ENCODE measurements at places on chromosomes 7 and 10.

GRCh38 chr10:89273680-89274079 lies 22.1 kb upstream of the LIPA start:
- no peak for DNase-seq

GRCh38 chr10:122220736-122221135 lies 50.4 kb upstream of the BTBD16 start:
- no peak for DNase-seq

DNA sequence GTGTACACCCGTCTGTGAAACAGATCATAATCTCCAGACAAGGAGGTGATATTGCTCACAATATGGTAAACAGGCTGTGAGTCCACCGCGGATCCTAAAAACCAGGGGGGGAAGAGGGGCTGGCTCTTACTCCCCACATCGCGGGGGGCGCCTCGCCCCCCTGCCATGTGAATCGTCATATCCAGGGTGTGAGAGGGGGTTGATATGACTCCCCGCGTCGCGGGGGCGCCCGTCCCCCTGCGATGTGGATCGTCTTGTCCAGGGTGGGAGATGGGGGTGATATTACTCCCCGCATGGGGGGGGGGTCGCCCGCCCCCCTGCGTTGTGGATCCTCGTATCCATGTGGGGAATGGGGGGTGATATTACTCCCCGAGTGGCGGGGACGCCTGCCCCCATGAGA lies 30.9 kb downstream of the OCM2 start:
- no peak for DNase-seq

GRCh38 chr7:22979251-22979650 lies 34.7 kb downstream of the HYCC1 start:
- no peak for DNase-seq

DNA sequence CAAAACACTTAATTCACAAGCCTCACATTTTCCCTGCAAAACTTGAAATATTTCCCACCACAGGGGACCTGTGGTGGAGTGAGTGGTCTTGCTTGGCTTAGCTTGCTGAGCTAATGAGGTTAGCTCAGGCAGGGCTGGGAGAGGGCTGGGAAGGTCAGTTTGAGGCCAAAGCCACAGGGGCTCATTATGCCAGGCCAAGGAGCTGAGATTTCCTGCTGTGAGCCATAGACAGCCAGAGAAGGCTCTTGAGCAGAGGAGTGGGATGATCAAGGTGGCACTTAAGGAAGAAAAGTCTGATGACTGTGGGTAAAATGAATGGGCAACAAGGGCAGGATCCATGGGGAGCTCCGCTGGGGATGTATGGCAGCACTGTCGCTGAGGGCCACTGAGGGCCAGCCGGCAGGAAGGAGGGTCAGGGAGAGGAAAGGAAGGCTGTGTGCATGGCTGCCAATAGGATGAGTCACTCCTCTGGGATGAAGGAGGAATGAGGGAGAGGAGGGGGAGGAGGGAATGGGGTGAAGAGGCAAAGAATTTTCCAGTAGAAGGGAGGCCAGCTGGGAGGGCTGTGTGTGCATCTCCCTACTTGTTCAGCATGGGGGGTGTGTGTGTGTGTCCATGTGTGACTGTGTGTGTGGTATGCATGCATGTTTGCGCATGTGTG lies 18.7 kb upstream of the ZNF488 start:
- DNase-seq = no peak

- no peak for DNase-seq
Measured at GRCh38 chr10:88980247-88980646, 10.4 kb upstream of the FAS start.

- DNase-seq = no peak
Measured at GRCh38 chr7:149003560-149004305, 24.6 kb downstream of the PDIA4 start.

GRCh38 chr7:8724080-8724718 lies 290.8 kb downstream of the NXPH1 start:
- no peak for DNase-seq

DNA sequence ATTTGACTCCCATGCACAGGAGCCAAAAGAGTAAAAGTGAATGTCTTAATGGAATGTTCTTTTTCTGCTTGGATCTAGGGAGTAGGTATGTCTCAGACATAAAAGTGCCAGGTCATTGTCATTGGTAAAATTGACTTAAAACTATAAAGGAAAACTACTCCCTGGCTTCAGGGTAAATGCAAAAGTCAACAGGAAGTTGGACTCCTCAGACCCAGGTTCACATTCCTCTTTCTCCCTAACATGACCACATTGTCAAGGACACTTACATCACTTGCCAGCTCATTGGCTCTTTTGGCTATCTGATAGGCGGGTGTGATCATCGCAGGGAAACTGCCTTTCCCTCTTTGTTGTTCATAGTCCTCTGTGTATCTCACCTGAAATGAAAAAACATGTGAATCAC lies 13.7 kb downstream of the NRAP start:
- DNase-seq = no peak

DNA sequence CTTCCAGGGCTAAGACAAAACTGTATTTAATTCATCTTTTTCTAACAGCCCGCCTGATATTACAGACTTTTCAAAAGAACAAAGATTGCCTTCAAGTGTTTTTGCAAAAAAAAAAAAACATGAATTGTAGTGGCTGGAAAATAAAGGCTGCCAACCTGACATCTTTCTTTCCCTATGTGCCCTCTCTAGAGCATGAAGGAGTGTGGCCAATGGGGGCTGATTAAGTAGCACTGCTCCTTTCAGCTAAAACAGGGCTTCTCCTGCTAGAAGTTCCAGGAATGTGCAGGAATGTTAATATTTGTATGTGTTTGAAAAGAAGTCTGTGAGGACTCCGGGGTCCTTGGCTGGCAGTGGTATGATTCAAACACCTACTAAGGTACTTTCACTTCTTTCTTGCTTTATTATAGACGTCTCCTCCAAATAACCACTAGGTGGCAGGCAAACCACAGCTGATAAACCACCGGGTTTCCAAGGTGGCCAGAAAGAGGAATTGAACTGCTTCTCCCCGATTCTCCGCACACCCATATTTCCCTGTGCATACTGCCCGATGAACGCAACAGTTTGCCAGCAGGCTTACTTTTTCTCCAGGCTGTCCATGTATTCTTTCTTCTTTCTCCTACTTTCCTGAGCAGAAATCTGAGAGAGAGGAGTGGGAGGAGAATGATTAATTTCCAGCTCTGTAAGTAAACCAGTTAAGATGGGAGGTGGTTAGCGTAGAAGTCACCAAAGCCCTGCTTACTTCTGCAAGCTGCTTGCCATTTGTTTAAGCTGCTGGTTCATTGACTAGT lies 56.8 kb upstream of the DGKI start:
- DNase-seq = peak; percentile 44

DNA sequence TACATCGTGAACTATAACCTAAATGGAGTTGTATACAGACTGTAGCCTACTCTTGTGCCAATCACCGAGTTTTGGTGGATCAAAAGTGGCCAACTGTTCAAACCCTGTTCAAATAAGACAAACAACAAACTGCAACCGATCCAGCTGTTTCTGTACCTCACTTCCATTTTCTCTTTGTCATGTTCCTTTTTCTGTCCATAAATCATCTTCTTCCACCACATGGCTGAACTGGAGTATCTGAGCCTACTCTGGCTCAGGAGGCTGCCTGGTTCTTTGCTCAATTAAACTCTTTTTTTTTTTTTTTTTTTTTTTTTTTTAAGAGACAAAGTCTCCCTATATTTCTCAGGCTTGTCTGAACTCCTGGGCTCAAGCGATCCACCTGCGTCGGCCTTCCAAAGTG lies 59.0 kb upstream of the NPVF start:
- DNase-seq = no peak

DNA sequence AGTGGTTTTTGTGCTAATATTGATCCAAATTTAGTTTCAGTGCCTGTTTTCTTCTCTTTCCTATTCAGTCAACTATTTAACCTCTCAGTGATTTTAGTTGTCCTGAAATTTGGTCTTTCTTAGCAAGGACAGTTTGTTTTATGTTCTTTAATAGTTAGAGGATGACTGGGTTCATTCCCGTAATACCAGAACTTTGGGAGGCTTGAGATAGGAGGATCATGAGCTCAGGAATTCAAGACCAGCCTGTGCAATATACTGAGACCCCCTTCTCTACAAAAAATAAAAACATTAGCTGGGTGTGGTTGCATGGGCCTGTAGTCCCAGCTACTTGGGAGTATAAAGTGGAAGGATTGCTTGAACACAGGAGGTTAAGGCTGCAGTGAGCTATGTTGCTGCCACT lies 148.3 kb downstream of the EXOC4 start:
- DNase-seq = no peak

- no peak for DNase-seq
Measured at GRCh38 chr7:77665161-77665560, 31.1 kb upstream of the RSBN1L start.

- DNase-seq = no peak
Measured at GRCh38 chr7:25117226-25118047, 7.6 kb downstream of the CYCS start.

- DNase-seq = peak; percentile 17
Measured at GRCh38 chr10:48289501-48290238, 15.2 kb upstream of the FRMPD2 start.

- no peak for DNase-seq
Measured at GRCh38 chr7:22110881-22111280, 165.2 kb upstream of the CDCA7L start.

DNA sequence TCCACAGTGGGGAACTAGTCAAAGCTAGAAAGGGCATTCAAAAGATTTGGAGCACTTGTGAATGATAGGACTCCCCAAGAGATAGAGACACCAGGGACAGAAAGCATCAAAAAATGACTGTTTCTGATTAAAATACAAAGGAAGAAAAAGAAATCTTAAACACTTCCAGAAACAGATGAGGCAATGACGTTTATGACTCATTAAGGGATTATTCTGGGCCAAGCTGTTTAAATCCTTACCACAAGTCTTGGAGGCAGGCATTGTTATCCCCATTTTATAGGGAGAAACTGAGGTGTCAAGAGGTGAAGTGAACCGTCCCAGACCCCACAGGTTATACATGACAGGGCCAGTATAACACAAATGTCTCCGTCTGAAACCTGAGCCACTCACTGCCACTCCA lies 68.3 kb upstream of the AMPH start:
- DNase-seq = no peak

DNA sequence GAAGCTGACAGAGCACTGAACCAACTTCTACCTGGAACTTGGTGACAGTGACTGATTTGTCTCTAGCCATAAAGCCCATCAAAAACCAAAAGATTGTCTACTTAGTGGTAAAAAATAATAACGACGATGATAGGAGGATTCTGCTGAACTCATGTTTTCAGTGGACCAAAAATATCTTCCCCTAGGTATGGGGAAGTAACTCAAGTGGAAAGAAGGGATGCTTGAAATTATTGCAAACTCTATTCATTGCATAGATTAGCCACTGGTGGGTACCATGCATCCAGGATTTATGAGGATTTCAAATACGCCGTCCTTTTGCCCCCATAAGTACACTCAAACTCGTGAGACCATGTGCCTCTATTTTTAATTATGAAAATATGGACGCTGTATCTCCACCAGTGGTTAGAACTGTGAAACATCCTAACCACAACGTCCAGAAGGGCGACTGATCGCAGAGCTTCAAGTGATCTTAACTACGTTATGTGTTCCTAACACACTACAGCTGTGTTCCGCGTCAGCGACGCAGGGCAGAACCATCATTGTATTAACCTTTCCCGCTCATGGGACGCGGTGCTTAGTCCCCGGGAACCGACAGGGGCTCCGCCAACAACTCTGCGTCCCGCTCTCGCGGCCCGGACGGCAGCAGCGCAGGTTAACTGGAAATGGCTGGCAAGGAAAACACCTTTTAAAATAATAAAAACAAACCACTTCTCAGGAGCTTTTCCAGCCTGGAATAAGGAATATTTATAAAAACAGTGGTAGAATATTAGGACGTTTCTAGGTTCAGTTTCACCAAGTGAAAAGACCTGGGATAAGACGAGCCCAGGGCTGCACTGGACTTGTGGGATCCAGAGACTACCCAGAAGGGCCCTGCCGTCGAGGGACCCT lies 776 bp downstream of the PEX1 start:
- DNase-seq = peak; percentile 38

DNA sequence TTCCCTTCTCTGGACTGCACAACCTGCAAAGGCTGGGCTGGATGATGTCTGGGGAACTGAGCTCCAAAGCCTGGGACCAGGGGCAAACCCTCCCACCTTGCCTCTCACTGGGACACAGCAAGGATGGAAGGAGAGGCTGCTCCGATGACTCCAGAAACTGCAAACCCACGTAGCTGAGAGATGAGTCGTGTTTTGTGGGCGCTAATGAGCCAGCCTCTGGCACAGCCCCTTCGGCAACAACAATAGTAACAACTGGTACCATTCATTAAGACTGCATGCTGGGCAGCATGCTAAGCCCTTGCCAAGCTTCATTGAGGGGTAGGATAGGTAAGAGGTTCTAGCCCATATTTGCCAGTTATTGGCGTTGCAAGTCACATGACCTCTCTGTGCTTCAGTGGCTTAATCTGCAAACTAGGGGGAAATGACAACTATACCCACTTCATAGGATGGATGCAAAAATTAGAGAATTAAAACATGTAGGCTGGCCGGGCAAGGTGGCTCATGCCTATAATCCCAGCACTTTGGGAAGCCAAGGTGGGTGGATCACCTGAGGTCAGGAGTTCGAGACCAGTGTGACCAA lies 145.9 kb downstream of the SH3PXD2A start:
- no peak for DNase-seq

DNA sequence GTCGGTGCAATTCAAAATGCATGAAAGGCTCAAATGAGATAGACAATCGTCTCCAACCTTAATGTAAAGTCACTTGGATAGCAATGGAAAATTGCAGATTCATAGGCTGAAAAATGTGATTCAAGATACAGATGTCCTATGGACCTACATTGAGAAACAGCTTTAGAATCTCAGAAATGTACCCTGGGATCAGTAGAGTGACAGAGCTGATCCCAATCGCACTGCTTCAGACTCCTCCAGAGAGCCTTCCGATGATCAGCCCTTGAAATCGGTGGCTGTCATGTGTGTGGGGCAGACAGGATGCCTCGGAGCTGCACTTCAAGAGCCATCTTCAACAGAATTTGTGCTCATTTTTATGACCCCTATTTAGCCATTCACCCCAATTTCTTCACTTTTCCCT lies 240.1 kb upstream of the GRB10 start:
- no peak for DNase-seq

DNA sequence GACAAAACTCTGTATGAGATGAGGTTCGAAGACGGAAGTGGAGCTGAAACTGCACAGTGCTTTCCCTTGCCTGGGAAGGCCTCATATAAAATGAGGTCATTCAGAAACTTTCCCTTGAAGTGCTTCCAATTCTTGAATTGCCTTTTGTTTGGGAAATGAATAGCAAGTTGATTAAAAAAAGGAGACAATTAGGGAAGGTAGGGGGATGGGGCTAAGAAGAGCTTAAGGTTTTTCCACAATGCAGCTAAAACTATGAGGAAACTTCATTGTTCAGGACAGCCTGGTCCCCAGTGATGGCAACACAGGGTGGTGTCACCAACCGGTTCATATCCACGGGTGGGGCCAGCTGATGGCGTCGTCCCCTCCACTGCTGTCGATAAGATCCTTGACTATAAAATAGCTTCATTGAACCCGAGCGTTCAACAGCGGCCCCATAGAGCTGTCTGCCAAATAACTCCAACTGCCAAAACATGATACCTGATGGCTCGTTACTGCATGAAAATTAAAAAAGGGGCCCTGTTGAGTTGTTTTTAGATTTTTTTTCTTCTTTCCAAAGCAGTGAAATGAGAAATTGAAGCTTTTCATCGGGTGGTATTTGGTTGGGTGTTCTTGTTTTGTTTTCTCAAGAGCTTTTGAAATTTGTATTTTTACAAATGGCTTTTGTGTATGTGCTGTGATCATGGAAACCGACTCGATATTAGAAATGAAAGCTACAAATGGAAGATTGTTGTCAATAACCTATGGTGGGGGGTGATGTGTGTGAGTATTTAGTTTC lies 2.8 kb upstream of the CELF2 start:
- no peak for DNase-seq

- no peak for DNase-seq
Measured at GRCh38 chr10:43284341-43284910, 17.6 kb upstream of the RASGEF1A start.

Measured in activated CD4-positive, alpha-beta T cell treated with anti-CD3 and anti-CD28 coated beads, Interleukin-2, amount 50 U/mL, for 4 hours (primary cell).